ENCODE measurements at places on chromosomes 12 and 14.

GRCh38 chr12:67052981-67053380, 216.2 kb upstream of the CAND1 start:
- DNase-seq = no peak

- DNase-seq = no peak
These were observed 117.4 kb downstream of the DAD1 start for GRCh38 chr14:22471545-22472121.

DNA sequence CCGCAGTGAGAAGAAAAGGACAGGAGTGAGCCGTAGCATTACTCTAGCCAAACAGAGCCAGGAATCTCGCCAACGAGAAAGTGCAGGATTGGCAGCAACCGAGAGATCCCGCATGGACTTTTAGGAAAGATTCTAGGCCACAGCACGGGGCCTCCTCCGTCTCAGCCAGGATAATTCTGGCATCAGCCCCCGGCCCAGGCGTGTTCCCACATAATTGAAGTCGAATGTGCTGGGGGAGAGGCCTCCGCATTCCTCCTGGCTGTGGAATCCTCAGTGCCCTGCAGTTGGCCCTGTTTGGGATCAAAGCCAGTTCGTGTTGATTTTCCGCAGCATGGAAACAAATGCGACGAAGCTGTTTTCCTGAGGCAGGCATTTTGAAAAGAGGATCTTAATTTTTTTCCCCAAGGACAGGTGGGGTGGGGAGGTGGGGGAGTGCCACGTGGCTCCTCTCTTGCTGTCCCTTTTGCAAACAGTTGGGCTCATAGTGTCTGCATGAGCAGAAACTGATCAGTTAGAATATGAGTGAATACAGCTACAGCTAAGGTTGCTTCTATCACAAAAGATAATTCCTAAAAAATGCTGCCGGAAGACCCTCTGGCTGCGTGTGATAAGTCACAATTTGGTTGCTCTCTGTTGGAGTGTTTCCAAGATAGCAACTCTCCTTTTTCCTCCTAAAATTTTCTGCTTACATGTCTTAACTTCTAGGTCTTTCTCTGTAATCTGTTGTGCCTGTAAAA, 37.3 kb upstream of the ATXN2 start:
- no peak for DNase-seq

DNA sequence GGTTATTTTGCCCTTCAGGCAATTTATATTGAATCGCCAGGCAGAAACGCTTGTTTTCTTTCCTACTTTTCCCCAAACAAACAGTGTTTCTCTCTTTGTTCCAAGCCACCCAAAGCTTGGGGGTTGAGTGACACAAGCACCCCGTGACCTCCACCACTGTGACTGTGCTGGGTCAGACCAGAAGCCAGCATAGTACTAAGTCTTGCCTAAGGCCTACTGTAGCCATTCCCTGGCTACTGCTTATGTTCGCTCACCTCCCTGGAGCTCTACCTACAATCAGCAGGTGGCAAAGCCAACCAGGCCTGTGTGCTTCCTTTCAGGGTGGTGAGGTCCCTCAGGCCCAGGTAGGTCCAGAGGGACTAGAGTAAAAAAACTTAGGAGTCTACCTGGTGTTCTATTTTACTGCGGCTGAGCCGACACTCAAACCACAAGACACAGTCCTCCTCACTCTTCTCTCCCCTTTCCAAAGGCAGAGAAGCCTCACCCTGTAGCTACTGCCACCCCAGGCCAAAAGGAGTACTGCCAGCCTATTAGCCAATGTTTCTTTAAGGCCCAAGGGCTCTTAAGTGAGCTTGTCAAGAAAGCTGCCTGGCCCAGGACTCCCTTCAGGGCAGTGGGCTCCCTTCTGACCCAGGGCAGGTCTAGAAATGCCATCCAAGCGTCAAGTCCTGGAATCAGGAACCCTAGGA, 411.8 kb upstream of the MIS18BP1 start:
- no peak for DNase-seq

All from effector CD4-positive, alpha-beta T cell (primary cell).